ENCODE measurements at places on chromosomes 1 and 21.

DNA sequence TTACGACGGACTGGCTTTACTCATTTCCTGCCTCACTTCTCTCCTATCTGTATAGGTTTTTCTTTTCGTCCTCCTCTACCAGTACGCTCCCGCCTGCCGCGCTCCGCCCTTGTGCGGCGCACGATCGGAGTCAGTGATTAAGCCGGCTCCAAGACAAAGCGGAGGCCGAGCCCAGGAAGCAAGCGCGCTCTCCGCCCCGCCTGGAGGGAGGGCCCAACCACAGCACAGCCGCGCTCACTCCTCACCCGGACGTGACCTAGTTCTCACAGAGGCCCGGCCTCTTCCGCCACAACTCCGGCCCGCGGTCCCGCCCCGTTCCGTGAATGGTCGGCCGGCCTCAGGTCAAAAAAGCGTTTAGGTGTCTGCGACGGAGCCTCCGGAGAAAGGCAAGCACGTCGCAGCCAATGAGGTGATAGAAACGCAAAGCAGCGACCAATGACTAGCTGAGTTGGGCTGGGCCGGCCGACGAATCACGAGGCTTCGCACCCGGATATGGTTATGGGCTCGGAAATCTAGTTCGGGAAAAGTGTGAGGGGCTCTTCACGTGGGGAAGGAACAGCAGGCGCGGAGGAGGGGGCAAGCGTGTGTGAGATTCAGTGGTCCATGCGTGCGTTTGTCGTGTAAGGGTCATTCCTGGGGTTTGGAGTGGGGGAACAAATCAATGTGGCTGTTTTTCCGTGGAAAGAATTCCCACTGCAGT is at the start of gene METTL13:
METTL13 (plus strand) TSS at position 485 of the 700 bp plus-strand sequence. CDS start 308 bp downstream, outside the sequence.
- peak; percentile 95 for DNase-seq

- peak; percentile 92 for DNase-seq
Observed at GRCh38 chr1:159015440-159015909, 5.8 kb downstream of the IFI16 start.

- no peak for DNase-seq
Observed at GRCh38 chr1:182279724-182280503, 111.7 kb downstream of the GLUL start.

DNA sequence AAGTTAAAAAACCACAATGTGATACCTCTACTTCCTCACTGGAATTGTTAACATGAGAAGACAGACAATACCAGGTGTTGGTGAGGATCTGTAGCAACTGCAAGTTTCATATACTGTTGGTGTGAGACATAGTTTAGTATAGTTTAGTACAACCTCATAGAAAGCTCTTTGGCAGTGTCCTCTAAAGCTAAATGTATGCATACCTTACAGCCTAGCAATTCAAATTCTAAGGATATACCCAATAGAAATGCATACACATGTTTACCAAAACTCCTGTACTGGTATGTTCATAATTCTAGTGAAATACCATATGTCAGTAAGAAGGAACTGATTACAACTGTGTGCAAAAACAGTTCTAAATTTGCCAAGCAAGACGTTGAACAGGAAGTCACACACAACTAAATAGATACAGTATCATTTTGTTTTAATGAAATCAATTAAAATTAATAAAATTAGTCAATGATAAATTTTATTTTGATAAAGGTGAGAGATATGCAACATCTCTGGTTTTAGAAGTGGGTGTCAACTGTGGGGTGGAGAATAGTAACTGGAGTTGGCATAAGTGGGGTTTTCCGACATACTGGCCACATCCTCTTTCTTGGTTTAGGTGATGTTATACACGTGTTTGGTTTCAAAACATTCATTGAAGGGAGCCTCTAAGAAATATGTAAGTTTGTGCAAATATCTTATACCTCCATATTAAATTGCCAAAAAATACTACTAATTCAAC is 450.7 kb downstream of the PTPRC start:
- peak; percentile 53 for DNase-seq

- DNase-seq: no peak
Observed at GRCh38 chr1:3453891-3454810, at the start of gene ARHGEF16. Gene ARHGEF16, plus strand, starts transcription at chr1:3454665. Its CDS starts 8,420 bp downstream, at chr1:3463085.

DNA sequence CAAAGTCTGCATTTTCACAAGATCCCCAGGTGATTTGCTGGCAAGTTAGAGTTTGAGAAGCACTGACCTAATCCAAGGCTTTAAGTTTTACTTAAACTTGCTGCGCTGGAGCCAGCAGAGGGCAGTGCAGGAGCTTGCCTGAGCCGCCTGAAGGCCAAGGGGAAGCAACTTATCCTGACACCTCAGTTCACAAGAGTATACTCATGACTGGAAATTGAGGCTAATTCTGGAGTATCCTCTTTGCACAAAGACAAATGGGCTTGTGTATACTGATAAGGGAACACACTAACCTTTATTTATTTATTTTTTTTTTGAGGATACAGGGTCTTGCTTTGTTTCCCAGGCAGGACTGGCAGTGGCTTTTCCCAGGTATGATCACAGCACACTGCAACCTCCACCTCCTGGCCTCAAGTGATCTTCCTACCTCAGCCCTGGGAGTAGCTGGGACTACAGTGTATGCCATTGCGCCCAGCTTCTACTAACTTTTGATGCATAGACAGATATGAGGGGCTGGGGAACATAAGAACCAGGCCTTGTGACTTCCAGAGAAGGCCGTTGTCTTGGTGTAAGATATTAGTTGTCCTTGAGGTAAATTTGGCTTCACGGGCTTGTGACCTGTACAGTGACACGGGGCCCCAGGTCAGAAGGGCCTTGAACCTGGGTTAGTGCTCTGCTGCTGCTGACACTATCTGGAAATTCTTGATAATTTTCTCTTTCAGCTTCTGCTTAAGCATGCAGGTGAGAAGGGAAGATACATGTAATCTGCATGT is 29.0 kb upstream of the SLAMF1 start:
- peak; percentile 73 for DNase-seq

DNA sequence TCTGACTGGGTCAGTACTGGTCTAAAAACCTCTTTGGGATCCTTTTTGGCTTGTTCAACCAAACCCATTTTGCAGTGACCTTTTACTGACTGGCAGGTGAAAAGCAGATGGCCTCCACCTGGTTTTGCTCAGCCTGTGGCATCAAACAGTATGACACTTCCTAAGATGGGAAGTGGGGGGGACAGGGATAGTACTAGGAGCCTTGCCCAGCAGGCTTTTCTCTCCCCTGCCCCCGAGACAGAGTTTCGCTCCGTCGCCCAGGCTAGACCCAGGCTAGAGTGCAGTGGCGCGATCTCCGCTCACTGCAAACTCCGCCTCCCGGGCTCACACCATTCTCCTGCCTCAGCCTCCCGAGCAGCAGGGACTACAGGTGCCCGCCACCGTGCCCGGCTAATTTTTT is 18.3 kb downstream of the INTS3 start:
- no peak for DNase-seq

- DNase-seq: no peak
Observed at GRCh38 chr1:182304627-182305026, 87.0 kb downstream of the GLUL start.

GRCh38 chr1:187326557-187326956 is 497.8 kb downstream of the PLA2G4A start:
- no peak for DNase-seq

DNA sequence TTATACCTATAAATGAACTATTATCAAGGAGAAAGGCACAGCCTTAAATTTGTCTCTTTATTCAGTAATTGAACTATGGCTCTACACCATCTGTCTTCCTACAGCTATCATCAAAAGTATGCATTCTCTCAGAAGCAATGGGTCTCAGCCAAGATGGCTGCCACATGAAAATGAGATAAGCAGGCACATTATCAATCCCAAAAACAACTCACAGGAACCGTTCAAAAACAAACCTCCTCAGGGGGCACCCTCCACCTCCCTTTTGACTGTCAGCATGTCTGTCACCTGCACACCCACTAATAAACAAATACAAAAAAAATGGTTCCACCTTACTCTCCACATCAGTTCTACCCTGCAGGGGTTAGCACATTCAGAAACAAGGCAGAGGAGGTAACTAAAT is 23.6 kb downstream of the KIAA0319L start:
- no peak for DNase-seq

GRCh38 chr1:25065795-25066238 is 135.7 kb upstream of the RUNX3 start:
- DNase-seq: no peak

DNA sequence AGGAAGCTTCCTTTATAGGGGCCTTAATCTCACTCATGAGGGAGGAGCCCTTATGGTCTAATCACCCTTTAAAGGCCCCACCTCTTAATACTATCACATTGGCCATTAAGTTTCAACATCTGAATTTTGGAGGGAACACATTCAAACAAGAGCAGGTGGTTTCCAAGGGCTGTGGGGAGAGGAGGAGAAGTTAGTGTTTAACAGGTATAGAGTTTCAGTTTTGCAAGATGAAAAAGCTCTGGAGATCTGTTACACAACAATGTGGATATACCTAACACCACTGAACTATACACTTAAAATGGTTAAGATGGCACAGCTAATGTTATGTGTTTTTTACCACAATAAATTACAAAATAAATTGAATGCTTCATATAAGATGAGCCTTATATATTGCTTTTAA is 113.4 kb upstream of the DNAH14 start:
- no peak for DNase-seq

- DNase-seq: no peak
Observed at GRCh38 chr1:153365696-153366095, 8.0 kb downstream of the S100A9 start.

GRCh38 chr1:227058321-227058751 is 118.2 kb downstream of the COQ8A start:
- no peak for DNase-seq

DNA sequence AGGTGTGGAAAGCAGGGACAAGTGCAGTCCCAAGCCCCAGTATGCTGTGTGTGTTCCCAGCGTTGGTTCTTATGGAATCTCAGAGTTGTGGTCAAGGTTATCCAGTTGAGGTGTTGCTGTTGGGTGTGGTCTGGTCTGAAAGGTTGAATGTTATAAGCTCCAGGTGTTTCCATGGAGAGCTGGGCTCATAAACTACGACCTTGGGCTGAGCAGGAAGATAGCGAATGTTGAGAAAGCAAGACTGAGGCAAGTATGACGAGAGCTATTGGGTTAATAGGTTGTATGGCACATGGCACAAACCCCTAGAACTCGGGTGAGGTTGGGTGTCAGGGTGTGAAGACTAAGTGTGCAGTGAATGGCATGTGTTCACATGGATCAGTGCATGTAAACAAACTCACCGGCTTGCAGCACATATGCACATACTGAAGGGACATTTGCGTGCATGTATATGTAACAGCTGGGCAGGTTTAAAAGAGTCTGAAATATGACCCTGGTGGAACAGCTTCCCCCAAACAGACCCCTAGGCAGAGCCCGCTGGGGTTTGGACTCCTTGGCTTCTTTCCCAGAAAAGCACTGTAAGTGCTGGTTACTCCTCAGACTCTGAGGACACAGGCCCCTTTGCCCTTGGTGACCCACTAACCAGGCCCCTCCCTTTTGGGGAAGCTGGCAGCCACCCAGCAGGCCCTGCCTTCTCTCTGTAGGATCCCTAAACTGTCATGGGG is 117.5 kb downstream of the NAV1 start:
- DNase-seq: no peak

GRCh38 chr1:13543451-13544220 is 29.8 kb upstream of the LRRC38 start:
- no peak for DNase-seq

DNA sequence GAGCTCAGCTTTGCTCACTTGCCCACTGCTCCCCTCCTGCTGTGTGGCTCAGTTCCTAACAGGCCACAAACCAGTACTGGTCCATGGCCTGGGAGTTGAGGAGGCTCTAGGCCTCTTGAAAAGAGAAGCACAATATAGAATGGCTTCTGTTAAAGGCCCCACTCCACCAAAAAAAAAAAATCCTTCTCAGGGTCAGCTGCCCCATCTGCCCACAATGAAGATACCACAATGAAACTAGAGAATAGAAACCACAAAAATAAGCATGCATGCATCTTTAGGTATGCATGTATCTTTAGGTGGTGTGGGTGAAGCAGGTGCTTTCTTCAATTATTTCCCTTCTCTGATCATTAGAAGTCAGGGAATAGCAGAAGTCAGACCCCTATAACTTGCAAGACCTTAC is 620.4 kb upstream of the BEND5 start:
- DNase-seq: no peak

GRCh38 chr1:56566061-56566744 is 13.2 kb downstream of the PLPP3 start:
- no peak for DNase-seq

- peak; percentile 13 for DNase-seq
Observed at GRCh38 chr1:152880907-152881306, 2.8 kb downstream of the SMCP start.

GRCh38 chr21:28334407-28334806 is 658.3 kb downstream of the LTN1 start:
- DNase-seq: no peak

DNA sequence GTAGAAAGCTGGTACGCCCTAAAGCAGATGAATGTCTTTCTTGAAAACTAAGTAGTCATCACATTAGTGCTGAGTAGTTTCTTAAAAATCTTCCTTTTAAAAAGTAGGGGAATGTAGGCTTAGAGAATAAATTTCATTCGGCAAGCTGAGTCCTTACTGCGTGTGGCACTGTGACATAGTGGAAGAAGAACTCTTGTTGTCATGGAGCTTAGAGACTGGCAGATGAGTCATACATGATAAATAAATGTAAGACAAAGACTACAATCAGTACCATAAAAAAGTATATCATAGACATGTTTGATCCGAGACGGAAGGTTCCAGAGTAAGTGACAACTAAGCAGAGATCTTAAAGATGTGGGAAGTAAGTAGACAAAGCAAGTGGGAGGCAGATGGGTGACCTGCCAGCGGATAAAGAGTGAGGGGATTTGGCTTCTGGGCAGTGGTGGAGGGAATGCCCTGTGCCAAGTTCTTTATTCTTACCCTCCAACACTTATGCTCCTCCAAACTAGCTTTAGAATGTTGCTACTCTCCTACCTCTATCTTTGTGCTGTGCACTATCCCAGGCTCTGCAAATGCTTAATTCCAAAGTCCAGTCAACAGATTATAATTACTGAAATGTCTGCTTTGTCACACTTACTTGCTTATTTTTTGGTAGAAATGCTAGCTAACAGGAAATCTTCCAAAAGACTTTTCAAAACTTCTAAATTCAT is 608.5 kb upstream of the USP24 start:
- no peak for DNase-seq

- no peak for DNase-seq
Observed at GRCh38 chr1:160238408-160238807, 23.9 kb downstream of the DCAF8 start.

- peak; percentile 47 for DNase-seq
Observed at GRCh38 chr21:46608672-46609111, 3.8 kb upstream of the S100B start.

- DNase-seq: no peak
Observed at GRCh38 chr1:206469411-206469932, 804 bp upstream of the IKBKE start.

Measured in GM12864 (cell line).